ENCODE measurements at places on chromosomes 2 and 18. TPM values are rescaled to one million over a fixed set of nuclear protein-coding genes. Genes with fewer than 3 reads are reported as not detected.

Gene PAPOLG
- 7.4 TPM for polyA plus RNA-seq

Gene COL6A3
- 412 TPM for polyA plus RNA-seq

Gene EFR3B
- polyA plus RNA-seq, result 0.51 TPM

Gene IL1RN
- polyA plus RNA-seq, result 4.9 TPM

Gene ATP6V1B1
- polyA plus RNA-seq, result 0.27 TPM

Gene NOTO
- polyA plus RNA-seq, result 0.08 TPM

Gene NAT8
- not detected for polyA plus RNA-seq

Gene ACKR3
- polyA plus RNA-seq, result 80.6 TPM

Gene CHRNG
- polyA plus RNA-seq, result not detected

Gene WDR75
- polyA plus RNA-seq, result 20.4 TPM

Gene BBS5
- 9.5 TPM for polyA plus RNA-seq

Gene PLGLB2
- 1.2 TPM for polyA plus RNA-seq

Gene PSTPIP2
- polyA plus RNA-seq, result 4.7 TPM

Gene IL18RAP
- polyA plus RNA-seq, result 0.41 TPM

Gene ALLC
- polyA plus RNA-seq, result 0.19 TPM

Gene TXNDC2
- polyA plus RNA-seq, result 0.08 TPM

Gene PUS10
- 3.1 TPM for polyA plus RNA-seq

Gene DSG4
- not detected for polyA plus RNA-seq

Gene REG3G
- 0.30 TPM for polyA plus RNA-seq

DNA sequence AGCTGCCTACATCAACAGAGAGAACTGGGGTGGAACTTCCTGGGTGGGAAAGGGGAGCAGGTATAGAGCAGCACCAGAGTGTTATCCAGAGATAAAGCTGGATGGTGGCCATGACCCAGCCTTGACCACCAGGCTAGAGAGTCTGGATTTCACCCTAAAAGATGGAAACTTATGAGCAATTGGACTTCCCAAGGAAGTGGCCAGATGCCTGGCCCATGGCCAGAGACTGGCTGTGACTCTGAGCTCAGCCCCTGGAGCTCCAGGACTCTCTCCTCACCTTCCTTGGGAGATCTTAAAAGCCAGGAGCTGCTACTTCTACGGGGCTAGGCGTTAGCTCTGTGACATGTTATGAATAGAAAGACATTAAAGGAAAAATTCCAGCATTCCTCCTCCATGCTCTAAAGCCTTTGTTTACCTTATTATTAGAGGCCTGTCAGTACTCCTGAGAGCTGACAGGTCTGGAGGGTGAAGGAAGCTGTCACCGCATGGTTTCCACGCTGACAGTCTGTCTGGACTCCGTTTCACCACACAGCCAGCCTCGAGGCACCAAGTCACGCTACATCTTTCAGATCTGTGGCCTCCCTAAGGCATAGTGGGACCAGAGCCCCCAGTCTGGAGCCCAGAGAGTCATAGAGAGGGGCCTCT lies 260.0 kb upstream of the SIX2 start:
- DNase-seq, result no peak

GRCh38 chr18:55250768-55251173 lies 291.5 kb upstream of the CCDC68 start:
- no peak for DNase-seq

GRCh38 chr2:190634381-190634780 lies 14.5 kb upstream of the NAB1 start:
- DNase-seq, result no peak

GRCh38 chr18:44679914-44680272 lies 795 bp upstream of the SETBP1 start:
- DNase-seq, result no peak

DNA sequence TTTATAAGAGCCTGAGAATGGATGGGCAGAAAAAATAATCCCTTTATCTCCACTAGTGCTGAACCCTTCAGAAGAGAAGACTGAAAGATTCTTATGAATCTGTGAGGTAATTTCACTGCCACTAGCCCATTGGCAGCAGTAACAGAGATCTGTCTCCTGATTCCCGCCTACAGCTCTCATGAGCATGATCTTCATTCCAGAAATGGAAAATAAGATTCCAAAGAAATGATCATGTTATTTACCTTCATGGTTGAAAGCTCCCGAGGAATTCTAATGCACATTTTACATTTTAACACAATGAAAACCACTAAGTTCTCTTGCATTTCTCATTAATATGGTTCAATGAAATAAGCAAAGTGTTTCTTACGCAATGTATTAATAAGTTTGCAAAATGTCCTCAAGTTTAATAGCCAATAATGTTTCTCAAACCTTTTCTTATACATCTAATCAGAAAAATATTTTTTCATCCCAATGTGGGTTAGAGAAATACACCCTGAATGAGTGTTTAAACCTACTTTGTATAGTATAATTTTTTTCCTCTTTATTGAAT lies 905.6 kb downstream of the TMEM182 start:
- DNase-seq, result no peak

DNA sequence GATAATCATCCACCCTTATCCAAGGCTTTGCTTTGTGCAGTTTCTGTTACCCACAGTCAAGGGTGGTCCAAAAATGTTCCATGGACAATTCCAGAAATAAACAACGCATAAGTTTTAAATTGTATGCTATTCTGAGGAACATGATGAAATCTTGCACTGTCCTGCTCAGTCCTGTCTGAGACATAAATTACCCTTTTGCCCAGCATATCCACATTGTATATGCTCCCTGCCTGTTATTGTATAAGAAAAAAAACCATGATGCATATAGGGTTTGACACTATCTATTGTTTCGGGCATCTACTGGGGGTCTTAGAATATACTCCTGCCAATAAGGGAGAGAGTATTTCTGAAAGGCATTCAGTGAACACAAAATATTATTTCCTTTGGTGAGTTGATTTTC lies 24.0 kb downstream of the LRRTM1 start:
- no peak for DNase-seq

GRCh38 chr2:88601286-88601685 lies 26.0 kb downstream of the EIF2AK3 start:
- no peak for DNase-seq

GRCh38 chr2:138201286-138201685 lies 237.0 kb downstream of the HNMT start:
- DNase-seq, result no peak

- no peak for DNase-seq
These were observed 196.4 kb upstream of the HDAC4 start for GRCh38 chr2:239597216-239597615.

- no peak for DNase-seq
These were observed 1335.8 kb upstream of the CDH2 start for GRCh38 chr18:29512761-29513160.

- no peak for DNase-seq
These were observed 19.4 kb upstream of the DNER start for GRCh38 chr2:229733611-229734245.

GRCh38 chr2:134167015-134167414 lies 86.9 kb upstream of the MGAT5 start:
- DNase-seq, result no peak

- DNase-seq, result no peak
These were observed 150.1 kb downstream of the WDSUB1 start for GRCh38 chr2:159136391-159136790.

- DNase-seq, result no peak
These were observed 115.7 kb upstream of the COPS8 start for GRCh38 chr2:236969767-236970655.

DNA sequence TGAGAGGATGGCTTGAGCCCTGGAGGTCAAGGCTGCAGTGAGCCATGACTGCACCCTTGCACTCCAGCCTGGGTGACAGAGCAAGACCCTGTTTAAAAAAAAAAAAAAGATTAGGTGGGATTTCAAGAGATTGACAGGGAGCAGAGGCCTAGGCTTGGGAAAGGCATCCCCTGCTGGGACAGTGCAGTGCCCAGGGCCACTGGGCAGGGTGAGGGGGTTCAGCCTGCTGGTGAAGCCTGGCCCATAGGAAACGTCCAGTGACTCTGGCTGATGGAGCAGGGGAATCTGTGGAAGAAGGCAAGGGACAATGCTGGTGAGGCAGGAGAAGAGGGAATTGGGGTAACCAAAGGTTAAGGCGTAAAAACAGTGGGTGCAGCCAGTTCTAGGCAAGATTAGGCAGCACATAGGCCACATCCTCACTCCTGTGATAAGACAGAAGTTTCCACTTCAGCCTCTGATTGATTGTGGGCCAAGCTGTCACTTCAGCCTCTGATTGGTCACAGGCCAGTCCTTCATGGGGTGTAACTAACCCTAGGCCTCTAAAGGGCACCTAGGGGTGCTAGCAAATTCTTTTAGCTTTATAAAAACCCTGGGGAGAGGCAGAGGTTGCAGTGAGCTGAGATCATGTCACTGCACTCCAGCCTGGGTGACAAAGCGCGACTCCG lies 128.6 kb downstream of the MSH2 start:
- no peak for DNase-seq

- no peak for DNase-seq
These were observed 88.1 kb downstream of the ITSN2 start for GRCh38 chr2:24272161-24272802.

DNA sequence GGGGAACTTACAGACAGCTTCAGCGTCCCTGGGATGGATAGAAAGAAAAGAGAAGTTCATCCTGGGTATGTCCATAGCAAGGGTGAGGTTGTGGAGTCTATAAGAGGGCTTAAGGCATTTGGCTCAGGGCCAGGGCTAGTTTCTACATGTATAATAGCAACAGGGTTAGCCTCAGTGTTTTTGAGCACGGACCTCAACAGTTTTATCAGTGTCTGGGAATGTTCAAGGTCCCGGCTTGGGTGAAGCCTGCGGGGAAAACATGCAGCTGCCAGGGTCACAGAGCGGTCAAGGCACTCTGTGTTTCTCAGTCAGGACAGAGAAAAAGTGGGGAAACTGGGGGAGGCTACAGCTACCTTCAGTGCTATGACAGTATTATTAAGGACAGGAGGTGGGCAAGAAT lies 427.7 kb upstream of the HS6ST1 start:
- peak; percentile 40 for DNase-seq

- no peak for DNase-seq
These were observed 47.2 kb downstream of the SCG2 start for GRCh38 chr2:223554923-223555322.

DNA sequence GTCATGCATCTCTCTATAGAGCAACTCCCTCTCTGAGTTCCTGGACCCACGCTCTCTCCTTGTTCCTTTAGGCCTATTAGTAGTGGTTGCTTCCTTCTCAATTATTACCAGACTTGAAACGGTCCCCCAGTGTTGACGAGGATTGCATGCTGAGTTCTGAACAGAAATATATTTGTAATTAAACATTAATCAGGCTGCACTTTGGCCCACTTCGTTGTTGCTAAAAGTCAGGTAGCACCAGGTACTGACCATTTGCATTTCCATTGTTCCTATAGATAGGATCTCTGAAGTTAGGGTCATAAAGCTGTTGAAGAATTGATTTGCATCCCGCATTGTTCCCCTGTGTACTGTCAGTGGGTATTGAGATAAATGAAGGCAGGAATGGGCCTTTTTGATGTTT lies 36.9 kb upstream of the TTR start:
- no peak for DNase-seq

GRCh38 chr2:239306274-239307220 lies 94.3 kb downstream of the HDAC4 start:
- DNase-seq, result no peak

DNA sequence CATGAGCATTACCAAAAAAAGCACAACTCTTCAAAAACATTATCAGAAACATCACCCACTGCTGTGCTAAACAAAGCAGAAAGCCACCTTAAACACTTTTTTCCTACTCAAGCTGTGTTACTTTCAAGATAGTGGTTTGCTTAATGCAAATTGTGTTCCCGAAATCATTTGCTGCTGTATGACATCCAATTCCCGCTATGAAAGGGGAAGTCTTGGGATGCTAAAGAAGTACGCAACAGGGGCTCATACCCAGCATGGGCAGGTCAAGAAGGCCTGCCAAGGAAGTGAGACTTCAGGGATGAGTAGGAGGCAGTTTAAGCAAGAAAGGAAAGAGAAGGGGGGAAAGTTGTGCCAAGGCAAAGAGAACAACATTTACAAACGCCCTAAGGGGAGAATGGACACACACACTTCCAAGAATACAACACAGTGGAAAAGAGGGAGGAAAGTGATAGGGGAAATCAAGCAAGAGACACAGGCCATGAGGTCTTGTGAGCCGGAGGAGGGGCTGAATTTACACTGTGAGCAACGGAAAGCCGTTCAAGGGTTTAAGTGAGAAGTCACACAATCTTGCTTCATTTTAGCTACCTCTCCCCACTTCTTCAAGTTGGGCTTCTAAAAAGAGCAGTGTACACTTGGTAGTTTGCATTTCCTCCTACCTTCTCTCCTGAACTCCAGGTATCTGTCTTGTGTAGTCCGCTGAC lies 4.0 kb downstream of the PTPN2 start:
- no peak for DNase-seq

GRCh38 chr2:238599549-238600505 lies 173.1 kb downstream of the ASB1 start:
- no peak for DNase-seq

- peak; percentile 57 for DNase-seq
These were observed 27.1 kb upstream of the ICOS start for GRCh38 chr2:203909261-203909967.

GRCh38 chr18:22827216-22827615 lies 105.9 kb upstream of the RBBP8 start:
- DNase-seq, result no peak

- DNase-seq, result no peak
These were observed 34.2 kb downstream of the FBXO36 start for GRCh38 chr2:229956491-229956890.

DNA sequence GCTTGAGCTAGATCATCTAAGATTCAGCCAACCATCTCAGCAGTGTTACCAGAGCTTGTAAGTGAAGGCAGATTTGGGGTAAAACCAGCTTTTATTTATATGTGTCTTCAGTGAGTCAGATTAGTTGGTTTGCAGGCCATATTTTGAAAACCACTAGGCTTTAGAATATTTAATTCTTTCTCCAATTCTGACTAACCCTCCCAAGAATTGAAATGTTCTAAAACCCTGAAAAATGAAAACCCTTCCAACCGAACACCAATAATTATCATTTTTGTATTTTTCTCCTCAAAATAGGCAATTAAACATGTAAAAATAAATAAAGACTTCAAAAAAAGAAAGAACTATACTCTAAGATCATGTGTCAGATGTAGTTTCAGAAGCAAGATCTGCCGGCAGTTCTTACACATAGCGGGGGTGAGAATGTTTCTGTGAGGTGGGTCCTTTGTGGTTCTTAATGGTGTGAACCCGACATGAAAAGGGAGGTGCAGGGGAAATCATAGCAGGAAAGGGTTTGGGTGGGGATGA lies 14.2 kb downstream of the PLEK start:
- DNase-seq, result no peak

- DNase-seq, result no peak
These were observed 26.0 kb upstream of the GLI2 start for GRCh38 chr2:120709608-120710041.

- no peak for DNase-seq
These were observed 8.9 kb downstream of the GTF3C2 start for GRCh38 chr2:27347641-27348040.

GRCh38 chr18:51251625-51252024 lies 54.1 kb upstream of the MEX3C start:
- no peak for DNase-seq

DNA sequence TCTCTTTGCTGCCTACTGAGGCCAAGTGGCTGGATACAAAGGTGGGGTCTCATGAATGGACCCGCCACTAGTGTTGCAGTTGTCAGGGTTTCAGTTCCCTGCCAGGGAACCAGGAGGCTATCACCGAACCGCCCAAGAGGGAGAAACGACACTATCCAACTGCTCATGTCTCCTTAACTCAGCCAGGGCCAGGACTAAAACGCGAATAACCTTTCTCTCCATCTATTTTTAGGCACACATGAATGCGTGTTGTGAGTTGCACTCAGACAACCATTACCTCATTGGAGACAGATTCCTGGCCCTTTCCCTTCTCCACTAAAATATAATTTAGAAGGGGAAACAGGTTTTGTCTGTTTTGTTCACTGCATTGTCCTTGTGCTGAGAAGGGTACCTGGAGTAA lies 559.5 kb downstream of the SOCS6 start:
- DNase-seq, result no peak

- DNase-seq, result no peak
These were observed 23.9 kb upstream of the NCOA1 start for GRCh38 chr2:24466871-24467870.

All from urinary bladder (tissue), 4 donors.